ENCODE measurements at places on chromosomes 13 and 19. TPM values are rescaled to one million over a fixed set of nuclear protein-coding genes. Genes with fewer than 3 reads are reported as not detected.

DNA sequence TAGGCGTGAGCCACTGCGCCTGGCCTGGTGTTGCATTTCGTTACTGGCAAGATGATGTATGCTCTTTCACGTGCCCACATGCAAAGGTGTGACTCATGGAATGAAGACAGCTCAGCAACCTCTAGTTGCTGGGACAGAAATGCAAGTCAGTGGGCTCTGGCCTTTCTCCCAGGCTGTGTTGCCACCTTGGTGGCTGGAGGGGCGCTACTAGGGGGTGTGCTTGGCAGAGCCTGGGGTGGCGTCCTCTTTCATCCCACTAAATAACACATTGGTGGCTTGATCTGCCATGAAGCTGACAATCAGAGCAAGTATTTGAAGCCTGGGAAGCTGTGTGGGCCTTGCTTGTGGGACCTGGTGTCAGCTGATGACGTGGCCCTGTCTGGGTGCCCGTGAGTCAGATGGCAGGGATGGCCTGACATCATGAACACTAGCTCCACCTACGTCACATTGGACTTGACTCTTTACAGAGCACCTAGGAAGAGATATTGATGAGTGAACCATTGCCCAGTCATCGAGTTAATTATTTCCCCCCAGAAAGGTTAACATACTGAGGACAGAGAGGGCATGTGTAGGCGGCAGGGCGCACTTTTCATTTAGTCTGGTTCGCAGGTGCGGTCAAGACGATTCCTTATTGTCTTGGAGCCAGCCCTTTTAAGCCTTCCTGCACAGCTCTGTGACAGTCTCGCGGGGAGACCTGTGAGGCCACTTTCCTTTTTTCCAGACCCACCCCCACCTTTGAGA lies 154.2 kb downstream of the TM9SF2 start:
- H3K4me3 ChIP-seq = no peak overlapping the region
- no peak for DNase-seq
- peaks cover 18% of the 10 kb centered on the region for H3K4me1 ChIP-seq
- H3K27ac ChIP-seq = no peak overlapping the region
- no peaks in the 10 kb centered on the region for H3K36me3 ChIP-seq
- H3K27me3 ChIP-seq = no peaks in the 10 kb centered on the region

GRCh38 chr19:15702534-15702930 lies 25.3 kb upstream of the OR10H2 start:
- H3K4me3 ChIP-seq = peak overlapping the region; percentile 10
- no peaks in the 10 kb centered on the region for H3K27me3 ChIP-seq
- H3K4me1 ChIP-seq = peaks cover 27% of the 10 kb centered on the region
- H3K36me3 ChIP-seq = peaks cover 5% of the 10 kb centered on the region
- peak; percentile 90 for DNase-seq

GRCh38 chr13:84931264-84931663 lies 868.0 kb downstream of the SLITRK6 start:
- H3K27me3 ChIP-seq = no peaks in the 10 kb centered on the region
- H3K4me1 ChIP-seq = no peaks in the 10 kb centered on the region
- no peaks in the 10 kb centered on the region for H3K36me3 ChIP-seq
- H3K27ac ChIP-seq = no peak overlapping the region
- DNase-seq = no peak

GRCh38 chr13:49217962-49218492 lies 2.1 kb upstream of the MLNR start:
- H3K4me3 ChIP-seq = no peak overlapping the region
- H3K4me1 ChIP-seq = peaks cover 29% of the 10 kb centered on the region
- DNase-seq = no peak
- peaks cover 58% of the 10 kb centered on the region for H3K27me3 ChIP-seq
- H3K36me3 ChIP-seq = no peaks in the 10 kb centered on the region

GRCh38 chr19:18416778-18417249 lies 2.4 kb upstream of the SSBP4 start:
- H3K4me1 ChIP-seq = peaks cover 74% of the 10 kb centered on the region
- DNase-seq = peak; percentile 97
- H3K27me3 ChIP-seq = no peaks in the 10 kb centered on the region

DNA sequence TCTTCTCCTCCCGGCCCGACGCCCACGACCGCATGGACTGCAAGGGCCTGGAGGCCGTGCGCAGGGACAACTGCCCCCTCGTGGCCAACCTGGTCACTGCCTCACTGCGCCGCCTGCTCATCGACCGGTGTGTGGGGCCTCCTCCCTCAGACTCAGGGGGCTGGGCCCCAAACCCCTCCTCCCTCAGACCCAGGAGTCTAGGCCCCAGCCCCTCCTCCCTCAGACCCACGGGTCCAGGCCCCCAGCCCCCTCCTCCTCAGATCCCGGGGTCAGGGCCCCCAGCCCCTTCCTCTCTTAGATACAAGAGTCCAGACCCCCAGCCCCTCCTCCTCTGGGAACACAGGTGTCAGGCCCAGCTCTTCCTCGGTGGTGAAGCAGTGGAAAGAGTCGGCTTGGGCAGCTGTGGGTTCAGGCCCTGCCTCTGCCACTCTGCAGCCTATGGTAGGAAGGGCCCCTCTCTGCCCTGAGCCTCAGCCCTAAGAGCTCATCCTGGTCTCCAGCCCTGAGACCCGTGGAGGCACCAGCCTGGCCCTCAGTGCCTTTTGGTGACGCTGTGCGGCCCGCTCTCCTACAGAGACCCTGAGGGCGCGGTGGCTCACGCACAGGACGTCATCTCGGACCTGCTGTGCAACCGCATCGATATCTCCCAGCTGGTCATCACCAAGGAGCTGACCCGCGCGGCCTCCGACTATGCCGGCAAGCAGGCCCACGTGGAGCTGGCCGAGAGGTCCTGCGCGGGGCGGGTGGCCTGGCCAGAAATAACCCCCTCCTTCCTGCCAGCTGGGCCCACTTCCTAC lies 3.7 kb upstream of the SPIB start:
- no peak overlapping the region for H3K4me3 ChIP-seq
- H3K4me1 ChIP-seq = peaks cover 11% of the 10 kb centered on the region
- peaks cover 38% of the 10 kb centered on the region for H3K27me3 ChIP-seq

DNA sequence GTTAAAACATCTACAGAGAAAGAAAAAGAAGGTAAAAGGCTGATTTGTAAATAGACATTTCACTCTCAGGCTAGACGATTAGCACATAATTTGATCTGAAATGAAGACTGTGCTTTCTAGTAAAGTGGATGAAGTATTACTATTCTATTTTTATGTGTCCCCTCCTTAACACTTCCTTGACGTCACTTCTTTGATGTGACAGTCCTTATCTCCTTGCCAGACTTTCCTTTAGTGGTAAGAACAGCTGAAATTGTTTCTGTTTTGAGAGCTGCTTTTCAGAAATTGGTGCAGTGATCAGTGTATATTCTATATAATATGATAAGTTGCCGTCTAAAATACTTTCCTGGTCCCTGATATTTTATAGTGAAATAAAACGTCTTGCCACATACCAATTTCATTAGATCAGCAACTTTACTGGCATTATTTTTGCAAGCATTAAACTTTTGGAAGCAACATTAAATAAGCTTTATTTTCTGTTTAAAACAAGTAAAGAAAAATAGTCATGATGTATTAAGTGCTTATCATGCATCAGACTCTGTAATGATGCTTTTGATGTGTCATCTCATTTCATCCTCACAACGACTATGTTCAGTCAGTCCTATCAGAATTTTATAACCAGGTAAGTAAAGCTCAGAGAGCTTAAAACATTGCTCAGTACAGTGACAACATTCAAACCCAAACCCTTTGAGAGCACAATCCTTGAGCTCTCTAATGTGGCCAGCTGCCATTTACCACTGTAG lies 210.3 kb upstream of the PCDH9 start:
- no peaks in the 10 kb centered on the region for H3K27me3 ChIP-seq
- no peaks in the 10 kb centered on the region for H3K36me3 ChIP-seq
- no peak overlapping the region for H3K27ac ChIP-seq

- no peaks in the 10 kb centered on the region for H3K4me1 ChIP-seq
- no peak overlapping the region for H3K27ac ChIP-seq
- no peak for DNase-seq
- H3K4me3 ChIP-seq = no peak overlapping the region
- no peaks in the 10 kb centered on the region for H3K27me3 ChIP-seq
Observed at GRCh38 chr19:20482721-20483120, 82.9 kb downstream of the ZNF737 start.

DNA sequence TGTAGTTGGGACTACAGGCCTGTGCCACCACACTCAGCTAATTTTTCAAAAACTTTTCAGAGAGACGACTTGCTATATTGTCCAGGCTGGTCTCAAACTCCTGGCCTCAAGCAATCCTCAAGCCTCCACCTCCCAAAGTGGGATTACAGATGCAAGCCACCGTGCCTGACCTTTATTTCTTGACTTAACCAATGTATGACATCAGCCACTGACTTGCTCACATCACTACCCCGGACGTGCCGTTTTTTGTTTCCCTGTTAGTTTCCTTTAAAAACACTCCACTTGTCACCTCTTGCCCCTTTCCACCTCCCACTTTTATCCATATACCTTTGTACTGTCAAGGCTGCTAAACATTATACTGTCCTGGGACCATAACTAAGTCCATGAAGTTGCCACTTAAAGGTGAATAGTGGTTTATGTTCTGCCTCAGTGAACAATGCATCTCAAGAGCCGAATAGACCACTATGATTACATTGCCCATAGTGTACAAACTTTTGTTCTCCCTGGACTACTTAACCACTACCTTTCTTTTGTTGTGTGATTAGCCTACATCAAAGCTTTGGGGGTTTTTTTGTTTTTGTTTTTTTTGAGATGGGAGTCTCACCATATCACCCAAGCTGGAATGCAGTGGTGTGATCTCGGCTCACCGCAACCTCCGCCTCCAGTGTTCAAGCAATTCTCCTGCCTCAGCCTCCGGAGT lies 2.3 kb upstream of the EPHX3 start:
- no peak overlapping the region for H3K4me3 ChIP-seq
- peaks cover 42% of the 10 kb centered on the region for H3K36me3 ChIP-seq
- H3K4me1 ChIP-seq = peaks cover 30% of the 10 kb centered on the region
- no peak overlapping the region for H3K27ac ChIP-seq

- no peaks in the 10 kb centered on the region for H3K27me3 ChIP-seq
- H3K36me3 ChIP-seq = no peaks in the 10 kb centered on the region
- no peak overlapping the region for H3K4me3 ChIP-seq
Observed at GRCh38 chr19:47122359-47123335, 8.0 kb upstream of the SAE1 start.

DNA sequence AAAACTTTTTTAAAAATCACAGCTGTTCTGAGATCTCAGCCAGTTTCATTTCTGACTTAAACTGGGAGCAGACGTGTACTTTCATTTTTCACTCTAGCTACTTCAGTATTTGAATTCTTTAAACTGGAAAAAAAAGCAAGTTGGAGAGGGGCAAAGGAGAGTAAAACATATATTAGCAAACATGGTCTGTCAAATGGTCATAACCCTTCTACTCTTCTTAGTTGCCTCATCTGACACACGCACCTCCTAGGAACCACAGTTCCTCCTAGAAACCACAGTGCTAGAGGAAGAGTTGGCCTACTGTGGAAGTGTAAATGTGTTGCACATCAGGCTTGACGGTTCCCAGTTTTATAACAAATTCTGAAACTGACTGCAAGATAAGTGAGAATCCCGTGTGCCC lies 47.2 kb downstream of the TM9SF2 start:
- no peaks in the 10 kb centered on the region for H3K27me3 ChIP-seq
- H3K36me3 ChIP-seq = peaks cover 93% of the 10 kb centered on the region
- no peak for DNase-seq
- H3K4me1 ChIP-seq = no peaks in the 10 kb centered on the region
- no peak overlapping the region for H3K27ac ChIP-seq

DNA sequence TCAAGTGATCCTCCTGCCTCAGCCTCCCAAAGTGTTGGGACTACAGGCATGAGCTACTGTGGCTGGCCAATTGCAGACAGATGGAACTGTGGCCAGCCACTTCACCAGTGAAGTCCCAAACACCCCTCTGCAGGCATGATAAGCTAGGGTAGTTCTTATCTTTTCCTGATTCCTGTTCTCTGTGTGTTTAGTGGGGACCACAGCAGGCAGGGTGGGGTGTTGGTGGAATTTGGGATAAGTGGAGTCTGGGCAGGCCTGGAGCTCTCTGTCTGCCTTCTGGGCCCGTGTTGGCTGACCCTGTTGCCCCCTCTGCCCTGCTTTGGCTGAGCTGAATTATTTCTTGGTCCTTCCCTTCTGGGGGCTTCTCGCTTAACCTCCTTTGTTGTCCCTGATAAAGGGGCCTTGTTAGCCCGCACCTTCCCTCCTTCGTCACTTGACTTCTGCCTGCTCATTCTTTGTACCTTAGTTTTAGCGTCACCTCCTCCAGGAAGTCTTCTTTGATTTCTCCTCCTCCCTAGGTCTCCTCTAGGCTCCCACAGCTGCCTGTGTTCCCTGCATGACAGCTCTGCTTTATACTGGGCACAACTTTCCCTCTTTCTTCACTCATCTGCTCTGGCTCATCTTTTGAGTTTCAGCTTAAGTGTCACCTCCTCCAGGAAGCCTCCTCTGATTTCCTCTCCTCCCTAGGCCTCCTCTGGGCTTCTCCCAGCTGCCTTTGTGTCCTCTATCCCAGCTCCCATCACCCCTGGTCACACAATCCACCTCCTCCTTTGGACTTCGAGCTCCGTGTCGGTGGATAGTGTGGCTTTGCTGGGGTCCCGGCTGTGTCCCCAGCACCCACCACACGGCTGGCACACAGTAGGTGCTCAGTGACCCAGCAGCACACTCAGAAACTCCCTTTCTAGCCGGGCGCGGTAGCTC lies 1.7 kb upstream of the NCLN start:
- H3K27ac ChIP-seq = no peak overlapping the region
- H3K4me1 ChIP-seq = peaks cover 33% of the 10 kb centered on the region
- H3K36me3 ChIP-seq = no peaks in the 10 kb centered on the region
- no peak overlapping the region for H3K4me3 ChIP-seq

GRCh38 chr13:57637515-57637914 lies 6.0 kb downstream of the PCDH17 start:
- no peak overlapping the region for H3K4me3 ChIP-seq
- no peaks in the 10 kb centered on the region for H3K36me3 ChIP-seq
- peaks cover 5% of the 10 kb centered on the region for H3K4me1 ChIP-seq
- peaks cover 24% of the 10 kb centered on the region for H3K27me3 ChIP-seq
- DNase-seq = no peak
- H3K27ac ChIP-seq = no peak overlapping the region

GRCh38 chr19:33292595-33293254 lies 9.6 kb downstream of the CEBPA start:
- no peaks in the 10 kb centered on the region for H3K27me3 ChIP-seq
- H3K4me3 ChIP-seq = peak overlapping the region; percentile 3
- no peak for DNase-seq
- peak overlapping the region; percentile 83 for H3K27ac ChIP-seq
- peaks cover 80% of the 10 kb centered on the region for H3K4me1 ChIP-seq

DNA sequence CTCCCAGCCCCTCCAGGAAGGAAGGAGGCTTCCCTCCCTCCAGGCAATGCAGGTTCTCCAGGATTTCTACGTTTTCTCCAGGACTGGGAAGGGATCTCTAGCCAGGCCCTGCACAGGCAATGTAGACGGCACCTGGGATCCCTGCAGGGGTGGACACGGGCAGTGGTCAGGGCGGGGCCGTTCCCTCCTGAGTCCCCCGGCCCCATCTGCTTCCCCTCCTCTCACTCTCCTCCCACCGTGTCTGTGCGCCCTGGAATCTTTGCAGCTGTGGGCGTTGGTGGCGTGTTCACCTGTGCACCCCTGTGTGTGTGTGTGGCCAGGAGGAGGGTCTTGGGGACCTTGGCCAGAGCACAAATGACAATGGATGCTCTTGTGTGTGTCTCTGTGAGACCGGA lies 10.0 kb downstream of the NRTN start:
- DNase-seq = no peak
- peaks cover 8% of the 10 kb centered on the region for H3K4me1 ChIP-seq
- no peak overlapping the region for H3K4me3 ChIP-seq
- H3K36me3 ChIP-seq = no peaks in the 10 kb centered on the region
- peak overlapping the region; percentile 53 for H3K27ac ChIP-seq

The GFY gene
- not detected for total RNA-seq

The CD320 gene
- total RNA-seq = 41.0 TPM

The CYP2A6 gene
- not detected for total RNA-seq

The MYO16 gene
- 0.26 TPM for total RNA-seq

The LHB gene
- not detected for total RNA-seq

The KCNC3 gene
- total RNA-seq = 1.9 TPM

The ZNF577 gene
- 8.5 TPM for total RNA-seq

The ZNF780B gene
- total RNA-seq = 9.8 TPM

The PARP4 gene
- 45.0 TPM for total RNA-seq

The FEM1A gene
- 40.9 TPM for total RNA-seq

Data from suprapubic skin (tissue), 4 donors.